CD4-positive, alpha-beta T cell treated with Interleukin-4 for 1 hour (primary cell): ENCODE measurements at places on chromosomes 13 and 19.

DNA sequence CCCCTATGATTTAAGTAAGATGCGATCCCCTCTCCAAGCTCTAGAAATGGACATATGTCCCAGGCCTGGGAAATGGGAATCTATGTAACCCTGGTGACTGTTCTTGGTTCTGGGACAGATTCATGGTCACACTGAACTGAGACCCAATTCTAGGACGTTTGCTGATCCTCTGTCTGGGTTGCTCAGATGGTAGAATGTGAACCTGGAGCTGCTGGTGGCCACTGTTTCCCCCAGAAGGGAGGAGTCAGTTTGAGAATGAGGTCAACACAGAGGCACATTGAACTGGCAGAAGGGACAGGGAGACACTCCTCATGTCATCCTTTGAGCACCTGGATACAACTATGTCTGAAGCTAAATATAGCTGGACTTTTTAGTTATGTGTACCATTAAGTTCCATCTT lies 29.1 kb downstream of the FAM187B start:
- DNase-seq = no peak

- DNase-seq = no peak
Observed at GRCh38 chr13:33233547-33233946, 52.0 kb downstream of the STARD13 start.

DNA sequence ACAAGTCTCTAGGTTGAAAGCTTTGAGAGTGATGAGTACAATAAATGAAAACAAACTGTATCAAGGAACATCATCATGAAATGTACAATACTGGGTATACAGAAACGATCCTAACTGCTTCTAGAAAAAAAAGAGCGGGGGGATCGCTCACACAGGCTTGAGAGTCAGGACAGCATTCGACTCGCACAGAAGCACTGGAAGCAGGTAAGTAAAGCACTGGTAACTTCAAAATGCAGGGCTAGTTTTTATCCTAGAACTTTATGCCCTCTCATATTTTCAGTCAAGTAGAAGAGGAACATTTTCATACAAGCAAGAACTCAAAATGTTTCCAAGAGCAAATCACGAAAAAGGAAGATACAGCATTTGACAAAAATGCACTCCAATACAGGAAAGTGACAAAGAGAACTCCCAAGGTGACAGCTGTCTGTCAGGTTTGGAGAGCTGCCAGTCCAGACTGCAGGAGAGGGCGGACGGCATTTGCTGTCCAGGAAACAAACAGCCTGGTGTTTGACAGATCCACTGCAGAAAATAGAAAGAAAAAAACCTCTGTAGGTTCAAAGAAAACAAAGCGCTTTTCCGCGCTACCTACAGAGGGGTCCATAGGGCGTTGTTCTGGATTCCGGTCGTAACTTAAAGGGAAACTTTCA lies 58.2 kb upstream of the XPO4 start:
- DNase-seq = no peak

GRCh38 chr19:55447421-55448174 lies 4.5 kb upstream of the SHISA7 start:
- DNase-seq = no peak

DNA sequence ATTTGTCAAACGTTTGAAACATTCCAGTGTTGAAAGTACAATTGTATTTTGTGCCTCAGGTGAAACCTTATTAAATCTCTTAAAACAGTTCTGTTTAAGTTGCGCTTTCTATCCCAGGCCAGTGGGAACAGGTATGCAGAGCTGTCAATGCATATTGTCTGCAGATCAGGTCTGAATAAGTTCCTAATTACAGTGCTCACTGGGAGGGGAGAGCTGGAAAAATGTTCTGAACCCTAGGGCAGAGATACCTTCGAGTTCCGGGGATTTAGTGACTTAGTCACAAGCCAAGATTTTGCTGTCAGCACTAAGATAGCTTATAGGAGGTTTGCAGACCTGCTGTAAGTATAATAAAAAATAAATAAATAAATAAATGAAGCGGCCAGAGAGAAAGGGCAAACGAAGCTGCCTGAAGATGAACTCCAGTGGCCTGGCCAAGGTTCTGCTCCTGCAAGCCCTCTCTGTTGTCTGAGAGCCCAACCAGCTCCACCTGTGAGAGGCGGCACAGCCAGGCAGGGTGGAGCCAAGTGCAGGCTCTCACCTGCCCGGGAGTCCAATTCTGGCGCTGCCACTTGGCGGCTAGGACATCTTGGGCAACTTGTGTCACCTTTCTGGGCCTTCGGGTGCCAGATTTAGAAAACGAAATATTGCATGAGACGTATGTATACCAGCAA lies 97.9 kb upstream of the SLC7A1 start:
- DNase-seq = no peak
